ENCODE measurements at places on chromosomes 5 and 9. TPM values are rescaled to one million over a fixed set of nuclear protein-coding genes. Genes with fewer than 3 reads are reported as not detected.

The PHYHD1 gene
- total RNA-seq: 1.6 TPM

The TRUB2 gene
- total RNA-seq: 18.7 TPM

The EPB41L4B gene
- not detected for total RNA-seq

The SLC6A3 gene
- total RNA-seq: 0.08 TPM

The PRSS3 gene
- not detected for total RNA-seq

The MYO10 gene
- not detected for total RNA-seq

The CDC20B gene
- total RNA-seq: 0.28 TPM

The PKD2L2 gene
- not detected for total RNA-seq

The PPP3R2 gene
- not detected for total RNA-seq

GRCh38 chr5:107387526-107388140 is 283.1 kb downstream of the EFNA5 start:
- DNase-seq: no peak

GRCh38 chr5:33032271-33033070 is 321.4 kb downstream of the NPR3 start:
- no peak for DNase-seq

- DNase-seq: no peak
Measured at GRCh38 chr9:127660886-127661741, 45.7 kb upstream of the CFAP157 start.

DNA sequence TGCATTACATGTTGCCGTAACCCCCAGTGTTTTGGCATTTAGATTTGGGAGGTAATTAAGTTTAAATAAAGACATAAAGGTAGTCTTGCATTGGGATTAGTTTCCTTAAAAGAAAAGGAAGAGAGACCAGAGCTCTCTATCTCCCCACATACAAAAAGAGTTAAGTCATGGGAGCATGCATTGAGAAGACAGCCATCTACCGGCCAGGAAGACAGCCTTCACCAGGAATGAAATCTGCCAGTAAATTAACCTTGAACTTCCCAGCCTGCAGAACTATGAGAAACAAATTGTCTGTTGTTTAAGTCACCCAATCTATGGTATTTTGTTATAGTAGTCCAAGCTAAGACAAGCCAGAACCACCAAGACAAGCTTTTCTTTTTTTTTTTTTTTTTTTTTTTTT is 567.0 kb upstream of the CDH18 start:
- no peak for DNase-seq

GRCh38 chr5:142245786-142246185 is 79.0 kb downstream of the SPRY4 start:
- DNase-seq: no peak

DNA sequence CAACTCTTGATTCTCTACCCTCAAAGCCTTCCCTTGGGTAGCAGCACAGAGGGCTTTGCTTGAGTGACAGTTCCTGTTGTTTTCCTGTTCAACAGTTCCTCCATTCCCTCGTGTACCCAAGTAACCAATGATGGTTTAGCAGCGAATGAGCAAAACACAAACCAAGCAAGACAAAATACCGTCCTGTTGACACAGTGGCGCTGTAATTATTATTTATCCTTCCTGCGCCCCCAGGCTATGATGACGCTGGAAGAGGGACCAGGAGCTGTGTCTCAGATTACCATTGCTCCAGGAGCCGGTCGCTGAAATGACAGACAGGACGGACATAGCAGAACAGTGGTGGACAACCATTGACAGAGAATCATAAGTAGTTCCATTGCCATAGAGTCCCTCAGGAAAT is 154.8 kb downstream of the GADD45G start:
- no peak for DNase-seq

- DNase-seq: no peak
Measured at GRCh38 chr5:120436996-120437395, 27.1 kb upstream of the PRR16 start.

GRCh38 chr5:156423597-156423996 is 96.6 kb downstream of the SGCD start:
- no peak for DNase-seq

DNA sequence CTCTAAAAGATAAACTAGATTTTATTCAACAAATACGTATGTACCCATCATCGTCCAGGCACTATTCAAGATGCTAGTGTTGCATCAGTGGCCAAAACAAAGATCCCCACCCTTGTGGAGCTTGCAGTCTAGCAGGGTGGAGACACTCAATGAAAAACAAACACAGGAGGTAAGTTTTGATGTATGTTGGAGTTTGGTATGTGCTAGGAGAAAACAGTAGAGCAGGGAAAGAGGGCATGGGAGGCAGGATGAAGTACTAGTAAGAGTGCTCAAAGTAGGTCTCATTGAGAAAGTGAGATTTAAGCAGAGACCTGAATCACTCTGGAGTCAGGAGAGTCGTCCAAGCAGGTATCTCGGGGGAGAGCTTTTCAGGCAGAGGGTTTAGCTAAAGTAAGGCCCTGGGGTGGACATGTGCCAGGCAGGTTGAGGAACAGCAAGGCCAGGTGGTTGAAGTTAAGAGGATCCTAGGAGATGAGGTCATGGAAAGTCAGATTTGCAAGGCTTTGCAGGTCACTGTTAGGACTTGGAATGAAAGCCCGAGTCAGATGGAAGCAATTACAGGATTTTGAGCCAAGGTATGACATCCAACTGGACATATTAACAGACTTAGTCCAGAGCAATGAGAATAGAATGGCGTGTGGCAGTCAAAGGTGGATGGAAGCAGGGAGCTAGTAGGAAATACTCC is 9.2 kb downstream of the SNX18 start:
- no peak for DNase-seq

DNA sequence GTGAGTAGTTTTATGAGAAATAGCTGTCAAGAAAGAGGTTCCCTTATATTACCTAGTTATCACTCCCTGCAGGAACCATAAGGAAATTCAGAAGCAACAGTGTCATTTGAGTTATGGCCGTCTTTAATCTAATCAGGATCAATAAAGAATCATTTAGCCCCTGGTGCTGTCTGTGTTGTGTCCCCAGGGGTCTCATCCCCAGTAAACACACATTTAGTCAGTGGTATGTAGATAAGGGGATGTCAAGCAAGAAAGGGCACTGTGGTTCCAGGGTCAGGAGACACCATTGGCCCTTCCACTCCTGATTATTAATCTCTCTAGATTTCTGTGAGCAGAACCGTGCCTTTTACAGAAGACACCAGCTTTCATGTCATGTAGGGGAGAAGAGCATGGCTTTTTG is 158.0 kb upstream of the SEMA6A start:
- DNase-seq: no peak

DNA sequence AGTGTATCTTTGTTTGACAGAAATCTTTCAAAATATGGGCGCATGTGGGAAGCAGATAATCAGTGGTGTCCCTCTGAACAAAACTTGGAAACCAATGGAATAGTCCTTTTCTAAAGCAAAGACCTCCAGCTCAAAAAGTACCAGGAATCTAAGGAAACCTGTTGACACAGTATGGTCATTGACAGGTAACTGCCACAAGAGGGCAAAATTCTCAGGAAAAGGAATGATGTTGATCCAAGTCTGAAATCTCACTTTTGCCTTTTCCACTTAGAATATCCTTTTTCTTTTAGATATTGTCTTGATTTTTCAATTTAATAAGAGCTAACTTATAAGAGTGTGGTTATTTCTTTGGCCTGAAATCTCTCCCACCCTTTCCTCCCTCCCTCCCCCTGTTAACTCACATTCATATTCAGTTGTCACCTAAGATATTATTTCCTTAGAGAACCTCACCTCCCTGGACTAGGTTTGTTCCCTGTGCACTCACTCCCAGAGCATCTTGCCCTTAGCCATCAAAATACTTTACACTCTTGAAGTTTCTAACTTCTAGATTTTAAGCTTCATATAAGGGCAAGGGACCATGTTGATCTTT is 59.0 kb upstream of the BARX1 start:
- no peak for DNase-seq

DNA sequence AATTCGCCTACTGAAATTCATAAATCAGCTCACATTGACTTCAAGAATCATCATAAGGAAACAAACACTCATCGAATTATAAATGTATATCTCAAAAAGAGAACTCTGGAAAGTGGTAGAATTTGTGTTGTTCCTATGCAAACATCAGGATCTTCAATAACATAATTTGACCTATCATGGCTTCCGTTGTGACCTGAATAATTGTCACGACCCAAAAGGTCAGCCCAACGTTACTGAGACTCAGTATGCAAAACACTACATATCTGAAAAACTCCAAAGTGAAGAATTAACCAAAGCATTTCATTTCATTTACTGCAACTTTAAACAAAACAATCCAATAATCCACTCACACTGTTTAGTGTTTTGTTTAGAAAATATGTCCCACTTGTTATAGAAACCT is 1.2 kb downstream of the RAPGEF6 start:
- no peak for DNase-seq

GRCh38 chr5:154271466-154271865 is 80.9 kb downstream of the GALNT10 start:
- DNase-seq: no peak

- DNase-seq: no peak
Measured at GRCh38 chr9:35856206-35856605, 14.0 kb downstream of the OR13J1 start.

GRCh38 chr5:150661086-150661485 is at the start of gene MYOZ3:
MYOZ3 (plus strand) TSS chr5:150661251; CDS start chr5:150662942, 1,691 bp downstream.
- DNase-seq: no peak

DNA sequence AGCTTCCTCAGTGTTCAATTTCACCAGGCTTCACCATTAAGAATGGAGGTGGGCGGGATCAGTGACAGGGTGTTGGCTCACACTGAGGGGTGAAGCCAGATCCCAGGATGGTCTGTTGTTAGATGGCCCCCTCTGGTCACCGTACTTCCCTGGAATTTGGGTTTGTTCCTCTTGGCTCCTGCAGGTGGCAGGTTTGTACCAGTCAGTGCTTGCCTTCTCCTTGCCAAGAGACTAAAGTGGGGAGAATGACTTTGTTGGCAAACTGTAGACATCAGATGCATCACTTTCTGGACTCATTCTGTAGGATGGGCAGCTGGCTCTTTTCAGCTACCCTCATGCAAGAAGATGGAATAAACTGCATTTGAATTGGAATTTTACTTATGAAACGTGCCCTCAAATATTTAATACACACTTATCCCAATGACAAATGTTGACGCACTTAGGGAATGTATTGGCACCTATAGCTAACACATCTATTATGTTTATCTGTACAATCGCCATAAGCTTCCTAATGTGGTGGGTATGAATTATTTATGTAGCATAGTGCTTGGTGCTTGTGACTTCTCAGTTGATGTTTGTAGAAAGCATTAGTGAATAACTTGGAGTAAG is 31.4 kb upstream of the ANKRD55 start:
- no peak for DNase-seq

All from activated naive CD8-positive, alpha-beta T cell treated with anti-CD3 and anti-CD28 coated beads, Interleukin-2, amount 10 ng/mL, durations not matched to agents 7 days and 5 days (primary cell).